ENCODE measurements at places on chromosomes 13 and 19.

DNA sequence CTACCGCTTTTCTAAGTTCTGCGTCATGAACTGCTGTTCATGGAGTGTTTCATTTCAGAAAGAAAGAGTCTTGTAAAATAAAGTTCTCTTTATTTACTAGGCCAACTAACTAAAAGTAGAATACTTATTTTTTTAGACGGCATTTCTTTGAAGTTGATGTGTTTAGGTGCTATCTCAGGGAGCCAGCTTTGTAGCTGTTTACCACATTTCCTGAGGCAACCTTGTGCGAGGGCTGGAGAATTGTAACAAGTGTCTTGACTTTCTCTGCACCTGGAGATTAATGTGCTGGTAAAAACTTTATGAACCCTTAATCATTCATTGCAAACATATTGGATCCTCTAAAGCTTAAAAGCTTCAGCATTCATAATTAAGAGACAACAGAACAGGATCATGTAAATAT lies 229.3 kb downstream of the GPC6 start:
- DNase-seq, result no peak

GRCh38 chr19:30208436-30209060 lies 163.6 kb upstream of the ZNF536 start:
- DNase-seq, result no peak

DNA sequence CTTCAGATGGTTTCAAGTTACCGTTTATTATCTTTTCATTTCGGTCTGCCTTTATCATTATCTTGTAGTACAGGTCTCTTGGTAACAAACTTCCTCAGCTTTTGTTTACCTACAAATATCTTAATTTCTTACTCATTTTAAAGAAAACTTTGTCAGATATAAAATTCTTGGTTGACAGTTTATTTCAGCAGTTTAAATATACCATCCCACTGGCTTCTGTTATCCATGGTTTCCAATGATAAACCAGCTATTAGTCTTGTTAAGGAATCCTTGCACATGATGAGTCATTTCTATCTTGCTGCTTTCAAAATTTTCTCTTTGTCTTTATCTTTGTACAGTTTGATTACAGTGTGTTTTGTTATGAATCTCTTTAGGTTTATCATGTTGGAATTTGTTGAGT lies 308.3 kb upstream of the SPRY2 start:
- no peak for DNase-seq

GRCh38 chr13:76300688-76301087 lies 585.5 kb downstream of the KCTD12 start:
- no peak for DNase-seq

DNA sequence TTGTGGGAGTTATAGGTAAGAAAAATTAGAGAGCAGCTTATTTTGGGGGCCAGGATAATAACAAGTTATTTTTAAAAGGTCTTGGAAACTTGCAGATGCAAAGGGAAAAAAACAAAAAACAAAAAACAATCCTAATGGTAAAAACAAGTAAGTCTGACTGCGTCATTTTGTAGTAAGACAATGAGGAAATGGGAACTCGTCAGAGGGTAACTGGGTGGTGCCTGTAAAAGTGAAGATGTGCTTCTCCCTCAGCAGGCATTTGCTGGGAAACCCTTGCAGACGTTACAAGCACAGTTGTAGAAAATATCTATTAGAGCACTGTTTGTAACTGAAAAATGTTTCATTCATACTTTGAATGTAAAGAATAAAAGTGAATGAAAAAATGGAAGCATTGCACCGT lies 2.2 kb upstream of the TNFSF13B start:
- no peak for DNase-seq

DNA sequence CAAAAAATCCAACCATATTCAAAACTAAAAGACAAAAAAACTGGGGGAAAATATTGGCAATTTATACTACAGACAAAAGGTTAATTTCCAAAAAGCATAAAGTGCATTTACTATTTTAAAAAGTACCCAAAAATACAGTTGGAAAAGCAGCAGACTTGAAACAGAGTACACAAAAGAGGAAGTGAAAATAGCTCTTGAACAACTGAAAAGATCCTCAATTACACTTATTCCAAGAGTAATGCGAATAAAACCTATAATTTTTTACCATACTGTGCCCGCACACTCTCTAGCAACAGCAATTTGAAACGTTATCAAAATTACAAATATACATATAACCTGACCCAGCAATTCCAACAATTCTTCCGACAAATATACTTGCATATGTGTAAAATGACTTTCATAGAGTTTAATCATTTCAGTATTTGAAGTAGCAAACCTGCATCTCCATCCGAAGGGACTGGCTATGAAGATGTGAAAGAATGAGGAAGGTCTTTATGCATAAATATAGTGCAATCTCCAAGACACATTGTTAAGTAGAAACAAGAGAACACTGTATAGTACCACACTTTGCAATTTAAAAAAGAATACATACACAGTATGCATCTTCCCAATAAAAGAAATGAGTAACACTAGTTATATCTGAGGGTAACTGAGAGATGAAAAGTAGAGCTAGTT lies 25.4 kb downstream of the ALG5 start:
- peak; percentile 21 for DNase-seq

DNA sequence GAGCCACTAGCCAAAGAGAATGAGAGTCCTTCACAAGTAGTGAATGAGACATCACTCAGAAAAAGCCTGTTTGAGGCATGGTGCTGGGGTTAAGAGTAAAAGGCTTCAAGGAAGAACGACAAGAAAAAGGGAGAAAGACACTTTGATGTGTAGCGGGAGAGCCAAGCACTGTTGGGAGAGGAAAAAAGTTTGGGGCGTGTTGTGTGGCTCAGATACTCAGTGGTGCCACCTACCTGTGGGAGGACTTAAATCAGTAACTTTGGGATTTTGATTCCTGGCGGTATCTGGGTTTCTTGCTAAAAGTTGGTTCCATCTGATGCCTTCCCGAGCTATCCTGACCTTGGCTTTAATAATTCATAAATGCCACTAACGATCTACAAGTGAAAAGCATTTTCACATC lies 12.3 kb downstream of the ELSPBP1 start:
- no peak for DNase-seq

- no peak for DNase-seq
These were observed 1.7 kb downstream of the CYTH2 start for GRCh38 chr19:48470856-48471255.

DNA sequence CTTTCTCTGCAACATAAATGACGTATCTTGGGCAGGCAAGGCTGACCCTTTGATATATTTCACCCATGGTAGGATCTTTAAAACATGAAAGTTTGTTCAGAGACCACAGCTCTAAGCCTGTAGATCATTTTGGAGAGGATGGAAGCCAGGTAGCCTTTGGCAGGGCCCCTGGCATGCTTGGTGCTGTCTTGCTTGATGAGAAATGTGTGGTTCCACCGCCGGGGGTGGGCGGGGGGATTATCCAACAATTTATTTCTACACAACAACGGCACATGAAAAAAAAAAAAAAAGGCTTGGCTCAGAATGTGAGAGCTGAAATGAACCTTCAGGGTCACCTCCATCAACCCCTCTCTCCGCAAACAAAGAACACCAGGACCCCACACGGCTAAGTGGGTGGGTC lies 112.9 kb upstream of the MBNL2 start:
- DNase-seq, result no peak

GRCh38 chr13:31442571-31442970 lies 242.8 kb downstream of the B3GLCT start:
- DNase-seq, result no peak

- no peak for DNase-seq
These were observed 1366.2 kb upstream of the PCDH20 start for GRCh38 chr13:62781866-62782265.

- DNase-seq, result no peak
These were observed 40.1 kb downstream of the SERTM1 start for GRCh38 chr13:36713887-36714286.

DNA sequence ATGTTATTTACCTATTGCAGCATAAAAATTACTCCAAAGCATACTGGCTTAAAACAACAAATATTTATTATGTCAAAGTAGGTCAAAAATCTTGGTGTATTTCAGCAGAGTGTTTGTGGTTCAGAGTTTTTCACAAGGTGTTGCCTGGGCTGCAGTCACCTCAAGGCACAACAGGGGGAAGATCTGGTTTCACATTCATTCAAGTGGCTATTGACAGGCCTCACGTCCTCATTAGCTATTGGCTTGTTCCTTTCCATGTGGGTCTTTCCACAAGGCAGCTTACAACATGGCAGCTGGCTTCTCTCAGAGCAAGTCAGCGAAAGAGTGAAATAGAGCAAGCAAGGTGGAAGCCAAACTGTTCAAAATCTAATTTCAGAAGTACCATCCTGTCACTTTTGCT lies 602.9 kb downstream of the OLFM4 start:
- no peak for DNase-seq

GRCh38 chr19:16473875-16474392 lies 2.2 kb upstream of the EPS15L1 start:
- peak; percentile 18 for DNase-seq

GRCh38 chr19:53772943-53773342 lies 51.2 kb downstream of the NLRP12 start:
- peak; percentile 33 for DNase-seq

- DNase-seq, result peak; percentile 48
These were observed 130.3 kb upstream of the LSM14A start for GRCh38 chr19:34041925-34042521.

- DNase-seq, result no peak
These were observed 1014.9 kb upstream of the ATXN8OS start for GRCh38 chr13:69092615-69093322.

GRCh38 chr19:2110822-2111221 lies 14.1 kb downstream of the IZUMO4 start:
- no peak for DNase-seq

- peak; percentile 98 for DNase-seq
These were observed 44.3 kb upstream of the CEACAM21 start for GRCh38 chr19:41531438-41532311.

DNA sequence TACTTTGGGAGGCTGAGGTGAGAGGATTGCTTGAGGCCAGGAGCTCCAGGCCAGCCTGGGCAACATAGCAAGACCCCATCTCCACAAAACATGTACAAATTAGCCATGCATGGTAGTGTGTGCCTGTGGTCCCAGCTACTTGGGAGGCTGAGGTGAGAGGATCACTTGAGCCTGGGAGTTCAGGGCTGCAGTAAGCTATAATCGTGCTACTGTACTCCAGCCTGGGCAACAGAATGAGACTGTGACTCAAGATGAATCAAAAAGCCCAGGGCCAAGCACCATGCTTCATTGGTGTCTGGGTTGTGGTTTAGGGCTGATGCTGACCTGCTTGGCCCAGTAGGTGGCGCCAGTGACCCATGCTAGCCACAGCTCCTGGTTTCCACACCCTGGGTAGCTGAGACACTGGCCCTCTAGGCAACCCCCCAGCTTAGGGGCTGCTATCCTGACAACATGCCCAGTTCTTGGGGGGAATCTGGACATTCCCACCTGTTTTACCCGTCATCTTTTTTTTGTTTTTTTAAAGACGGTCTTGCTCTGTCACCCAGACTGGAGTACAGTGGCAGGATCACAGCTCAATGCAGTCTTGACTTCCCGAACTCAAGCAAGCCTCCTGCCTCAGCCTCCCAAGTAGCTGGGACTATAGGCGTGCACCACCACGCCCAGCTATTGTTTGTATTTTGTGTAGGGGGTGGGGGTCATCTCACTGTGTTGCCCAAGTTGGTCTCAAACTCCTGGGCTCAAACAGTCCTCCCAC lies 5.5 kb downstream of the CCDC124 start:
- peak; percentile 65 for DNase-seq

DNA sequence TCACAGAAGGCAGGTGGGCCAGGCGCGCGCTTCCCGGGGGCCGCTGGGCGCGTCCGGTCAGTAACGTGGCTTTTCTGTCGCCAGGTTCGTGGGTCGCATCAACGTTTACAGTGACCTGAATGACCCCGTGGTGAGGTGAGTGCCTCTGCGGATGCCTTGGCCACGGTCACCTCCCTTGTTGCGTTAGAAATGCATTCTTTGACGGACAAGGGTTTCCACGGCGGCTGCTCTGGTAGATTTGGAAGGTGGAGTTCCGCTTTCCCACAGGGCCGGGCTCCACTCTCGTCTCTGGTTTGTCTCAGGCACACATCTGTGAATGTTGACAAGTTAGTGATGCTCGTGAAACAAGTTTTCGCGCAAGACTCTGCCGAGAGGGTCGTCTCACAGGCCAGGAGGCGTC lies 130.0 kb downstream of the ATP11A start:
- no peak for DNase-seq

- DNase-seq, result no peak
These were observed 204.9 kb upstream of the KL start for GRCh38 chr13:32811297-32811800.

- no peak for DNase-seq
These were observed 80.6 kb downstream of the ABCC4 start for GRCh38 chr13:95220611-95221010.

GRCh38 chr19:47109541-47110375 lies 3.8 kb downstream of the ZC3H4 start:
- peak; percentile 35 for DNase-seq

- peak; percentile 23 for DNase-seq
These were observed 9.8 kb upstream of the USPL1 start for GRCh38 chr13:30607908-30608307.

DNA sequence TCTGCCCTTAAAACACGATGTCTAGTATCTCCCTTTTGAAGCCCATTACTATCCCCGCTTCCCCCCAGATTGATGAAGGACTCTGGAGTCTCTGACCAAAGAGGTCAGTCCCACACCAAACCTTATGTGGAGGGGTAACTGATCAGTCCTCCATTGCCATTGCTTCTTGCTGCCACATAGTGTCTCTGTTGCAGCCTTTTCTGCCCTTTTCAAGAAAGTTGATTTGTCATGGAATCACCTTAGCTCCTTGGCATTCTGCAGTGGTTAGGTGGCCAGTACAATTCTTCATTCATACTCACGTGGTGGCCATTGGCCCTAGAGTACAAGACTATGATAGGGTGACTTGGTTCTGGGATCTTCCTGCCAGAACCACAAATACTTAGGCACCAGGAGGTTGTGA lies 8.4 kb upstream of the HTR2A start:
- DNase-seq, result peak; percentile 28

- peak; percentile 69 for DNase-seq
These were observed at the start of gene BCL3 for GRCh38 chr19:44748426-44749254. BCL3 (plus strand) TSS chr19:44748708; CDS start chr19:44748791, 83 bp downstream.

DNA sequence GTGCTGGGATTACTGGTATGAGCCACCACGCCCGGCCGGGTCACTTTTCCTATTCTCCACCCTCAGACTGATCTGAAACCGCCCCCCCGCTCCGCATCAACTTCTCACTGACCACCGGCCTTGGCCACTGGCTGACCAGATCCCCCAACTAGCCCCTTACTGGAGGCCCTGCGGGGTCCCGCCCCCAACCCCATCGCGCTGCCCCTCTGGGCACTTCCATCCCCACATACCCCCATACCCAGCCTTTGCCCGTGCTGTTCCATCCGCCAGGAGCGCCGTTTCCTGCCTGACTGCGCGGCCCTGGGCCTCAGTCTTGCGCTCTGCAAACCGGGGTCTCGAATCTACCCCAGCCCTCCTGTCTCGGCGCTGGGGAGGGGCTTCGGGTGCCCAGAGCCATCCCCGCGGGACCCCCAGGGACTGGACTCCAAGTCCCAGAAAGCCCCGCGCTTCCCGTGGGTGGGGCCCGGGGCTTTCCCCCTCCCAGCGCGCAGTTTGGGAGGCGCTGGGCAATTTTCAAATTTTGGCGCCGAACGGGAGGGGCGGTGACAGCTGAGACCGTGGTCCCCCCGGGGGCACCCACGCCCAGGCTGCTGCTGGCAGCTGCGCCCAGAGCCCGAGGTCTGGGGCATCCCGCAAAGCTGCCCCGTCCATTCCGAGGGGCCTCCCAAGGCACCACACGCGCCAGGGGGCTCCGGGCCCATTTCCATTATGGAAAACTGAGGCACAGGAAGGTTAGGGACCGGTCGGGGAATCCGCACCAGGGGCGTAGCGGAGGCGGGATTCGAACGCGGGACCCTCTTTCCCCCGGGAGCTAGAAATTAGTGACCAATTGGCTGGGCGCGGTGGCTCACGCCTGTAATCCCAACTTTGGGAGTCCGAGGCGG lies 5.2 kb upstream of the LMNB2 start:
- DNase-seq, result no peak
